ENCODE measurements at places on chromosomes 7 and 10.

DNA sequence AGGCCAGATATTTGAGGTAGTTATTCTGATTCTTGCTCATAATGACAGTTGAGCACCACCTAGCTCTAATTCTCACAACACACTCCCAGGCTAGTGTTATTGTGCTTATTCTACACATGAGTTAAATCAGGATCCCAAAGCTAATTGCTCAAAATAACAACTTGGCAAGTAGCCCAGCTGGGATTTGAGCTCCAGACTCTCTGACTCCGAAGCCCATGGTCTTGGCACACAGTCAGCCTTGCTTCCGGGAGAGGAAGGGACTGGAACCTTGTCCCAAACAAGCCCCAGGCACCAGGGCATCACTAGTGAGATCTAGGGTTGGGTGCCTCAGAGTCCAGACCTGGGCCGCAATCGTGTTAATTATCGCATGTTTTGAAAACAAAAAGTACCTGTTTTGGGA is 101.4 kb downstream of the GPAM start:
- no peak for DNase-seq

- DNase-seq: no peak
These were observed 15.8 kb downstream of the PIK3AP1 start for GRCh38 chr10:96704563-96704962.

GRCh38 chr10:43138021-43138756 is at the start of gene CSGALNACT2:
TSS of gene CSGALNACT2 (plus strand) at chr10:43138445. CDS start at chr10:43155150, 16,705 bp downstream.
- DNase-seq: peak; percentile 61

DNA sequence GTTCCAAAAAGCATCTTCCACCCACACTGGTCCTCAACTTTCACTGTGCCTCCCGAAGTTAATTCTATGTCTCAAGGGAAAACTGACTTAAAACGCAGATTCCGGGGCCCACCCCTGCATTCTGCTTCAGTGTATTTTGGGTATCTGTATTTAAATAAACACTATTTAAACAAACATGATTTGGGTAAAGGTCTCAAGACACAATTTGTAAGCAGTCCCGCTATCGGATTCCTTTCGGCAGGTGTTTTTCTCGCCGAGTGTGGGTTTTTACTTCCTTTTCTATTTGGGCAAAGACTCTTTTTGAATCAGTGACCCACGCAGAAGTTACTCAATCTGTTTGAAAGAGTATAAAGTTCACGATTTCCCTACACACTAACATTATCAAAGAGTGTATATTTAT is 1.2 kb downstream of the PDIA4 start:
- DNase-seq: no peak

DNA sequence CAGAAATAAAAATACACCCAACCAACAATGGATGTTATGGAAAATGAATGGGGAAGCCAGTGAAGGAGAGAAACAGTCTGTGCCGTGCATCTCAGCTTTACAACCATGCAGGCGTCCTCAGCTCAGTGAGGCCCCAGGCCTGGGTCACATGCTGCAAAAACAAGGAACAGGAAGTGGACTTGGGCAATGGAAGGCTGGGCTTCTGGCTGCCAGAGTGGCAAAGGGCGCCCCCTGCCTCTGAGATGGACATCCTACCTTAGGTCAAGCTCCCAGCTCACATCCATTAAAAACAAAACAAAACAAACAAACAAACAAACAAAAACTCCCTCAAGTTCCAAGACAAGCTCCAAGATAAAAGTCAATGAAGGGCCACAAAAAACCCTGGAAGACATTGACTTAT is 54.7 kb upstream of the AFAP1L2 start:
- peak; percentile 78 for DNase-seq
